Pericardium fibroblast (primary cell): ENCODE measurements at places on chromosomes 2 and 18. TPM values are rescaled to one million over a fixed set of nuclear protein-coding genes. Genes with fewer than 3 reads are reported as not detected.

Gene DOCK10
- total RNA-seq, result 3.6 and 8.5 TPM in 2 replicates

Gene MAP3K19
- total RNA-seq, result not detected in 2 replicates

Gene APOB
- under 0.01 and 0.12 TPM in 2 replicates for total RNA-seq

Gene ARHGEF4
- 6.4 and 8.3 TPM in 2 replicates for total RNA-seq

Gene PNPT1
- total RNA-seq, result 9.5 and 17.3 TPM in 2 replicates

Gene ILKAP
- total RNA-seq, result 13.9 and 23.7 TPM in 2 replicates

Gene HIBCH
- total RNA-seq, result 3.2 and 9.4 TPM in 2 replicates

Gene HOXD3
- 0.09 and 0.82 TPM in 2 replicates for total RNA-seq

Gene SCYGR4
- not detected in 2 replicates for total RNA-seq

Gene DPP4
- total RNA-seq, result 45.6 and 96.3 TPM in 2 replicates

Gene SYT4
- not detected in 2 replicates for total RNA-seq

Gene MRO
- total RNA-seq, result 0.82 and 2.0 TPM in 2 replicates

Gene CNTNAP5
- under 0.01 TPM in 1 of 2 replicates, not detected in the other for total RNA-seq

Gene NEUROD1
- total RNA-seq, result not detected in 2 replicates

Gene RSAD2
- total RNA-seq, result not detected in 2 replicates

Gene ZNF516
- total RNA-seq, result 17.9 and 21.3 TPM in 2 replicates

Gene FBXO48
- total RNA-seq, result 0.12 and 0.43 TPM in 2 replicates
